ENCODE measurements at places on chromosomes 11 and 22.

GRCh38 chr11:11836676-11837231, 5.0 kb upstream of the USP47 start:
- no peak for DNase-seq

GRCh38 chr11:47889714-47890441, 41.7 kb upstream of the NUP160 start:
- no peak for DNase-seq

GRCh38 chr11:28017816-28018215, 90.1 kb downstream of the KIF18A start:
- DNase-seq, result no peak

DNA sequence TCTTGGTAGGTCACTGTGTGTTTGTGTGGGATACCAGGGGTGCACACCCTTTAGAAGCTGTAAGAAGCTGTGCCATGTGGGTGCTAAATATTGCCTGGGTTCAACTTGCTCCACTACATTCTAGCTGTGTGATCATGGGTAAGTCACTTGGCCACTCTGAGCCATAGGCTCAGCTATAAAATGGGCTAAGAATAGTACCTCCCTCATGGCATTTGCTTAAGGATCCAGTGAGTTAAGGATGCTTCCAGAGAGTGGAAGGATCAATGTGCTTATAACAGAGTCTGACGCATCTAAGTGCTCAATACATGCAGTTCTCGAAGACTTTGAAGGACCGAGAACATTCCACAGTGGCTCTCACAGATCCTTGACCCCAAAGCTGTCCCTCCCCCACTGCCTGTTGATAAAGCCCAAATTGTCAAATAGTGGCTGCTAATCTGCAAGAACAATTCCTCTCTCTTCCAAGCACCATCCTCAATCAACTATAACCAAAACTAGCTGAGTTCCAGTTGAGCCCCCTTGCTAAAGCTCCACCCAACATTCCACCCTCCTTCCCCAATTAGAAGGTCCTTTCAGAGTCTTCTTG, 13.2 kb upstream of the TMPRSS6 start:
- no peak for DNase-seq

- DNase-seq, result no peak
Observed at GRCh38 chr11:65435411-65435931, 12.9 kb downstream of the NEAT1 start.

DNA sequence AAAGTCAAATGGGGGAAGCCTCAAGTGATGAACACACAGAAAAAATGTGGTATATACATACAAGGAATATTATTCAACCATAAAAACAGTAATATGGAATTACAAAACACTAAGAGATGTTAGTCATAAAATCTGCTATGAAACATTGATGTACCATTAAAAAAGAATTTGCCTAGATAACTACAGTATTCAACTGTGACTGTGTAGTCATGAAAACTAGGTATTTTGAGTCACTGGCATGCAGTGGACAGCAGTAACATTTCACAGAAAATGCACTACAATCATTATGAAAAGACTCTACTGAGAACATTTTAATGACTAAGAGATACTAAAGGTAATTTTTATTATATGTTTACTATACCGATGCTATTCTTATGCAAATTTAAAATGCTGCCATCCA, 11.7 kb downstream of the ZNF195 start:
- DNase-seq, result no peak
